Mesenteric fat pad (tissue), 1 donor: ENCODE measurements at places on chromosomes 5 and 9. TPM values are rescaled to one million over a fixed set of nuclear protein-coding genes. Genes with fewer than 3 reads are reported as not detected.

The SPATA9 gene
- 3.5 TPM for total RNA-seq

GRCh38 chr9:134491196-134491835 is 150.3 kb upstream of the COL5A1 start:
- peak; percentile 83 for DNase-seq

The SIT1 gene
- 1.3 TPM for total RNA-seq

DNA sequence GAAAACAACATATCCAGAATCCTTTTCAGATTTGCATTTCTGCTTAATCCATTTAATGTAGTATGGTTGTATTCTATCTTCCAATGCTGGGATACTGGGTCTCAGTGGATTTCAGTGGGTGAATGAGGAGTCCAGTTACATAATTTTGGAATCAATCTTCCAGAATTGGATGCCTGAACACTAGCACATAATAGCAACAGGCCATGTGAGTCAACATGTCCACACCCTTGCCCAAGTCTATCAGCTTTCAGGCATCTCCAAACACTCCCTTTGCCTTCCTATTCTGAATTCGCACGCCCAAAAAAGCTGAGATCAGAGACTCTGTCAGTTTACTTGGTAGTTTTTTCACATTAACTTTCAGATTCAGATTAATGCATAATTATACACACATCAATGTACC is 202.6 kb downstream of the TSSK1B start:
- DNase-seq, result no peak

DNA sequence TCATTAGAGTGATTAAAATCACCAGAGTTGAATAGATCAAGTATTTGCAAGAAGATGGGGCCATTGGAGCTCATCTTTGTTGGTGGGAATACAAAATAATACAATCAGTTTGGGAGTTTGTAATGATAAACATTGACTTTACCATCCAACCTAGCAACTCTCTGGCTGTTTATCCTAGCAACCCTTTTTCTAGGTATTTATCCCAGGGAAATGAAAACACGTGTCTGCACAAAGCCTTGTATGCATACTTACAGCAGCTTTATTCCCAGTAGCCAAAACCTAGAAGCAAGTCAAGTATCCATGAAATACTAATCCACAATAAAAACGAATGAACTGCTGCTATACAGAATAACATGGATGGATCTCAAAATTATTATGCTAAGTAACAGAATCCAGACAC is 152.7 kb upstream of the DAB2 start:
- DNase-seq, result no peak

DNA sequence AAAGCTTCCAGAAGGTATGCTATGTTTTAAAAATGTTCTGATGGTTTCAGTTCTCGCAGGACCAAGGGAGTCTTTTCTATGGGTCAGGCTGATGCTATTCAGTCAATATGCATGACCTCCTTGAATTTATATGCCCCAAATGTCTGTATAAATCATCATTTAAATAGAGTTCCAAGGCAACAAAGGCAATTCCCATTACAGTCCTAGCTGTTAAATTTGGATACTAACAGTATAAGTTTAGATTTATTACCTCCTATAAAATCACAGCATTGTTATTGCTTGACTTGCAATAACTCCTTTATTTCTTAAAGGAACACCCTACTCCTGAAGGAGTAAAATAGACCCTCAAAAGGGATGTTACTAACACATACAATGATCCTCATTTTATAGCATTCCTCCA is 387.7 kb upstream of the CHD1 start:
- DNase-seq, result no peak

DNA sequence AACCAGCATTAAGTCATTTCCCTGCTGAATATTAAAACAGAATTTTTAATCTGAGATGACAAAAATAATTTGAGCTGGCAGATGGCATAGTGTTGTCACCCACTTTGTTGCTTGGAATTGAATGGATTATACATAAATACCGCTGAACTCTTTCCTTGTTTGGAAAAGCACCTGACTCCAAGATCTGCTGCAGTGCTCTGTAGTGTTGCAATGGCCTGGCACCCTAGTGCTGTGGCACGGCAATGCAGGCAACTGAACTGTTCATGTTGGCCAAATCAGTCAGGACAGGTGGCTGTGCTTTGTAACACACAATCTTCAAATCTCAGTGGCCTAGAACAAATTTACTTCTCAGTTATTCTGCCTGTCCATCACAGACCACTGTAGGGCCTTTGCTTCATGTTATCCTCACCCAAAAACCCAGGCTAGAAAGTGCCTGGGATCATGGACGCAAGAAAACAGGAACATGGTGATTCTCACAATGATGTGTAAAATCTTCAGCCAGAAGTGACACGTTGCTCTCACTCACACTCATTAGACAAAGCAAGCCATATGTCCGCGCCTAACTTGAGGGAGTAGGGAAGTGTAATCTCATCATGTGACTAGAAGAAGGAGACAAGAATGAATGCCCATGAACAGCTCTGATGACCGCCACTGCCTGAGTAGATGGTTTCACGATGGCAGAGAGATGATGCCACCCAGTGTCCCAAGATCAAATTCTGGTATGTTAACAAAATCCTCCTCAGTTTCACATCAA is 191.9 kb upstream of the PUM3 start:
- DNase-seq, result no peak

The SOHLH1 gene
- not detected for total RNA-seq

The NUTM2G gene
- total RNA-seq, result not detected

DNA sequence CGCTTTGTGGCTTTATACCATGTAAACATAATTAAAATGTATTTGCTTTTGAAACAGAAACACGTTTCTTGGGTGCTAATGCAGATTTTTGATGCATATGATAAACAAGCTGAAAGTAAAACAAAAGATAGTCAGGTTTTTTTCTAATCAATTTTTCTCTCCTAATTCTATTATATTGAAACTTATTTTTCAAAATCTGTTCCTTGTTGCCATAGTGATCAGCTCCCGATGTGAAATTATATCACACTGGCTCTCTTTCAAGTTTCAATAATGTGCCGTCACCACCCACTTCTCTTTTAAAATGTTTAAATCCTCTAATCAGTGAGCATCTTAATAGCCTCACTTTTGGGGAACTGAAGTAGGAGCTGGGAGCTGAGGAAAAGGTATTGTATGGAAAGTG is 36.4 kb upstream of the DAPK1 start:
- DNase-seq, result no peak

DNA sequence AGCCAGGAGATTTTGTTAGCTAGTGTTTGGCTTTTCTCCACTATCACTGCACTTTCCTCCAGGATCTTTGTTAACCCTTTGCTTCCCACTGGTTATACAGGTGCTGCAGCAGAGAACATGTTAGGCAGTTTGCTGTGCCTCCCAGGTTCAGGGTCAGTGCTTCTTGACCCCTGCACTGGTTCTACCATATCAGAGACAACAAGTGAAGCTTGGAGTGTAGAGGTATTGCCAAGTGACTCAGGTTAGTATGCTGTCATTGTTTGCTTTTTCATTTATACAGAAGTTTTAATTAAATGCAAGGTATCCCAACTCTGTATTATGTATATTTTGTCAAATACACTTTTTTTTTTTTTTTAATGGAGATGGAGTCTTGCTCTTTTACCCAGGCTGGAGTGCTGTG is 68.4 kb downstream of the GAPVD1 start:
- no peak for DNase-seq

- DNase-seq, result no peak
These were observed 112.5 kb downstream of the HAPLN1 start for GRCh38 chr5:83608122-83608521.

DNA sequence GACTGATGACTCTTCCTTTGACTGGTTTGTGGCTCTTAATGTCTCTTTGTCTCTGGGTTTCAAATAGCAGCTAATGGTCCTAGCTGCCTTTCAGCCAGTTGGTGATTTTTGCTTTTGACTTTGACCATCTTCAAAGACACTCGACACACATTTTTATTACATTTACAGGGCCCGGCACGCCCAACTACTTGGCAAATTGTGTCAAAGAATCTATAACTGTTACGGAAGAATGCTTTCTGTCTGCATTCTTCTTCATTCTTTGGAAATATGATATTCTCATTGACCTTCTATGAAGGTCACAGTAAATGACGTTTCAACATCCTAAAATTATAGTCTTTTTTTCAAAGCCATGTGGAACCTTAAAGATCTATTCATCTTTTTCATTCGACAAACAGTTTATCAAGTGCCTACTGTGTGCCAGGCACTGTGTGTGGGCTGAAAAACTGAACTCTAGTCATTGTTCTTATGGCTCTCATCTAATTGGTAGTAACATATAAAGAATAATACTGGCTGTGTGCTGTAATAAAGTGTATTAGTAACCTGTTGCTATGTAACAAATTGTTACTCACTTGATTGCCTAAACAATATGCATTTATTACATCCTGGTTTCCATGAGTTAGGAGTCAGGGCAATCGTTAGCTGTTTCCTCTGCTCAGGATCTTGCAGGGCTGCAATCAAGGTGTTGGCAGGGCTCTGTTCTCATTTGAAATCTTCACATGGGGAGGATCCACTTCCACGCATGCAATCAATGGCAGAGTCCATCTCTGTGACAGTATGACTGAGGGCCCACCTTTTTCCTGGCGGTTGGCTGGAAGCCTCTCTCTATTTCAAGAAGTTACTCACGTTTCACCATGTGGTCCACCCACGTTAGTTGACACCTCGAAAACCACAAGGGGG is 7.0 kb upstream of the WHRN start:
- no peak for DNase-seq

DNA sequence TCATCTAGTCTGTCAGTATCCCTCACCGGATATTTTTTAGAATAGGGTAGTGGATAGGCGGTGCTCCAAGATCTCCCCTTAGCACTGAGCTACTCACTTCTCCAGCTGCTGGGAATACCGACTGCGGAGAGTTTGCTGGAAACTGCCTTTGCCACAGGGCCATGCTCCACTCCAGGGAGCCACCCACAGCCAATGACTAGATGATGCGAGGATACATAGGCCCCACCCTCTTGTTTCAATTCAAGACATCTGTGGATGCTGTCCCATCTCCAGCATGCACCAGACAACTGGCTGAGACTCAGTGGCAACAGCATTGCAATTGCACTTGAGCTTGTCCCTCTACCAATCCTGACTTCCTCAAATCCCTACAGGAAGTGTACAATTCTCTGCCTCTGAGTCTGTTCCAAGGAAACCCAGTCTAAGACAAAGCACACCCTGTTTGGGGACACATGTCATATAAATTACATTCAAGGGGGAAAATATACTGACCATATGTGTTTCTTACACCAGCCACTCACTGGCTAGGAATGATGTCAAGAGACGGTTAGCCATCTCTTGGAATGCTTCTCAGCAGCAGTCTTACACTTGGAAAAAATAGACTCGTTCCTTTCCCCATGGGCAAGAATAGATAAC is 312.6 kb upstream of the KIF2A start:
- DNase-seq, result no peak

- DNase-seq, result no peak
These were observed 14.3 kb downstream of the AGTPBP1 start for GRCh38 chr9:85727500-85727899.

- no peak for DNase-seq
These were observed 55.6 kb upstream of the LMX1B start for GRCh38 chr9:126558051-126558665.

The PALM2AKAP2 gene
- total RNA-seq, result 120 TPM

- DNase-seq, result no peak
These were observed 264.9 kb downstream of the CD180 start for GRCh38 chr5:66931651-66932050.

GRCh38 chr9:26524267-26524666 is 368.3 kb downstream of the CAAP1 start:
- no peak for DNase-seq

The PCDHGA8 gene
- total RNA-seq, result 0.87 TPM

- DNase-seq, result no peak
These were observed 33.0 kb upstream of the CTNNAL1 start for GRCh38 chr9:109046346-109046745.

DNA sequence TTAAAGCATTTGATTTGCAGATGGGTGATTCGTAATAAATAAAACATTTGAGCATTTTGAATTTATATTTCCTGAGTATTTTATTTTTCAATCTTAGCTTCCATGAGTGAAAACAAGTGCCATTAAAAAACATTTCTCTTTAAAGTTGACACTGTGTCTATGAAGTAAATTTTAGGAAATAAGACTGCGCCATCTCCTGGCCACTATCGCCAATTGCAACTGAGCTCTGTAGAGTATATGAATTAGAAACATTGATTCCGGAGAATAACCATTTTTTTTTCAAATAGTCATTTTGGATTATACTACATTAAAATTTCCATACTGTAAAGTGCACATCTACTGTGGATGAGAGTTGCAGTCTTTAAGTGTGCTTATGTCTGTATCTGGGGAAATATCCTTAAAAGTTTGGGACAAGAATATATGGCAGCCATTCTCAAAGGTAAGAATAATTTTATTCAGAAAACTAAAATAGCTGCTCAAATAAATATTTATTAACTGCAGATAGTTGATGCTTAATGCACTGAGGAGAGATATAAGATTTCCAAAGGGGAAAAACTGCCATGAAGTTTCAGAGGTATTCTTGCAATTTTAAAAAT is 5.9 kb downstream of the DMRTA1 start:
- DNase-seq, result no peak

GRCh38 chr9:68822596-68823165 is 117.6 kb downstream of the PIP5K1B start:
- DNase-seq, result no peak

The CCDC152 gene
- total RNA-seq, result 0.45 TPM

- DNase-seq, result no peak
These were observed 16.9 kb downstream of the NNT start for GRCh38 chr5:43619911-43620310.

DNA sequence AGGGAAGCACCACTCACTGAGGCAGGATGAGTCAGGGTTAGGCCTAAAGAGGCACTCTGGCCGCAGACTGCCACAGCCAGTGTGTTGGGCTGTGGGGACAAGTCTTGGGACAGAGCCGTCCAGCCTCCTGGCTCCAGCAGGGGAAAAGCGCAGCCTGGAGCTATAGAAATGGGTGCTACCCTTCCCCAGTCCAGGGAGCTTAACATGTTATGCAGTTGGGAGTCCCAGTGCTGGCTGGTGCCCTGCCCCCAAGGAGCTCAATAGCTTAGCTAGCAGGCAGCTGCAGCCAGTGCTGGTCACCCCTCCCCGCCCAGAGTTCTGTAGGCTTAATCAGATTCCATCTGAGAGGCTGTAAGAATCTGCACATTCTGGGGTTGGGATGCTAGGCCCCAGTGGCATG is 399.6 kb upstream of the TUSC1 start:
- DNase-seq, result no peak

- no peak for DNase-seq
These were observed 475 bp upstream of the GOLM1 start for GRCh38 chr9:86099701-86100364.

- no peak for DNase-seq
These were observed 274.3 kb upstream of the ZNF462 start for GRCh38 chr9:106588626-106589025.

The HMCN2 gene
- total RNA-seq, result 3.1 TPM

- DNase-seq, result no peak
These were observed 1162.5 kb upstream of the DMAC1 start for GRCh38 chr9:8962084-8962483.

The ZNF883 gene
- 2.5 TPM for total RNA-seq

DNA sequence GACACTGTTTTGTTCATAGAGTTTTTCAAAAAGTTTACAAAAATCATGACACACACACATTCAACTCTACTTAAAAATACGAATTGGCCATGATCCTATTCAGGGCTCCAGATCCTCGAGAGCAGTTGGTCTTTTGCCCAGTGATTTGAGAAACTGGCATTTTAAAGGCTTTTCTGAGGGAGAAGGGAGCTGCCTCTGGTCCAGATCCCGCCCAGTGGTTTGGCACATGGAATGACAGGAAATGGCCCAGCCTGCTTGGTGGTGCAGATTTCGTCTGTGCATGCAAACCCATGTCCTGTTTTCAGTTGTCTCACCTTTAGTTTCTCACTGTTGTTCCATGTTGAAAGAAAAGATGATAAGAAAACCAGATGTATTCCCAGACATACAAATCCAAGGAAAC is 3.6 kb downstream of the CAMK4 start:
- no peak for DNase-seq
